ENCODE measurements at places on chromosomes 1 and 21.

DNA sequence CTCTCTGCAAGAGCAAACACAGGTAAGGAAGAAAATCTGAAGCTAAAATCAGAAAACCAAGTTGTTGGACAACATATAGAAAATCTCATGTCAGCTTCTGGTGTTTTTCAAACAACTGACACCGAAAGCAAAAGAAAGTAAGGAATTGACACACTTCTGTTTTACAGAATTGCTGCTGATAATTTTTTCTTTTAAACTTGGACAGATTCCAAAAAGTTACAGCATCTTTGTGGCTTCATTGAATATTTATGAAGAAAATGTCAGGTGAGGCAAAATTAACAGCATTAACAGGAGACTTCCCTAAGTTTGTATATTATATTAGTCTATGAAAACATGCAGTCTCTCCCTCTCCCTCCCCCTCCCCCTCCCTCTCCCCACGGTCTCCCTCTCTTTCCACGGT lies 14.9 kb upstream of the CTSS start:
- DNase-seq, result no peak

GRCh38 chr21:17660452-17660851 lies 47.8 kb upstream of the BTG3 start:
- no peak for DNase-seq

DNA sequence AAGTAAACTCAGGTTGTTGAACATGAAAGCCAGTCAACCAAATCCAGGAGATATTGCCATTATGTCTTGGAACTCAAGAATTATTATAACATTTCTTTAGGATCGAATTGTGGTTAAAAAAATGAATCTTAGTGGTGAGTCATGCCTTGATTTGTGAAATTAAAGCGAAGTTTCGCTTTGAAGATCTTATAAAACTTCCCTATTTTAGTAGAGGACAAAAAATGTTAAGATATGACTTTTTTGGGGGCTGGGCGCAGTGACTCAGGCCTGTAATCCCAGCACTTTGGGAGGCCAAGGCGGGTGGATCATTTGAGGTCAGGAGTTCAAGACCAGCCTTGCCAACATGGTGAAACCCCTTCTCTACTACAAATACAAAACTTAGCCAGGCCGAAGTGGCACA lies 39.5 kb upstream of the PTBP2 start:
- DNase-seq, result no peak

DNA sequence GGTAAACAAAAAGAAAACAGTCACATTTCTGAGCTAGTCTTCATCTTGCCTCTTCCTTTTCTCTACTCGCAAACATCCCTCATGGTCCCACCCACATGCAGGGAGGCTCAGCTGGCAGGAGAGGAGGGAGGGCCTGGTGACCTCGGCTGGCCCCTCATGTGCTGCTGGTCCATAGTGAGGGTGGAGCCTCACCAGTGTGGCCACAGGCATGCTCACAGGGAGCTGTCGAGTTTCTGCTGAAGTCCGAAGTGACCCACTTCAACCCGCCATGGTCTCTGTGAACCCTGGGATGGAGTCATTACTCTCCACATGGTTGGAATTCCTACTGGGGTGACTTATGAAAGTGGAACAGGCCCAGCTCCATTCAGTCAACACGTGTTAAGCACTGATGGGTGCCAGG lies 253.4 kb downstream of the RHOU start:
- no peak for DNase-seq

DNA sequence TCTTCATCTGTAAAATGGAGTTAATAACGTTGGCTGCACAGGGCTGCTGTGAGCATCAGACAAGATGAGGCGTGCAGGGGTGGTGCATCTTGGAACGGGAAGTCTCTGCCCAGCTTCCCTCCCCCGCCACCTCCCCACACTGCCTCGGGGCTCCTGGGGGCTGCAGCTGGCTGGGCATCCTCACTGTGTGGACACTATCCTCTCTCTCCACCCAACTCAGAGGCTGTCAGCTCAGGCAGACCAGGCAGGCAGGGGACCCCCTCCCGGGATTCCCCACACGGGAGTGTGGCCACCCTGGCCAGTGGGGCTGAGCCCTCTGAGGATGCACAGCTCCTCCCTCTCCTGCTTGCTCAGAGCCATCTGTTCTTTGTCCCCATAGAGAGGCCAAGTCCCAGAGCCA lies 122.7 kb downstream of the CCDC185 start:
- no peak for DNase-seq

DNA sequence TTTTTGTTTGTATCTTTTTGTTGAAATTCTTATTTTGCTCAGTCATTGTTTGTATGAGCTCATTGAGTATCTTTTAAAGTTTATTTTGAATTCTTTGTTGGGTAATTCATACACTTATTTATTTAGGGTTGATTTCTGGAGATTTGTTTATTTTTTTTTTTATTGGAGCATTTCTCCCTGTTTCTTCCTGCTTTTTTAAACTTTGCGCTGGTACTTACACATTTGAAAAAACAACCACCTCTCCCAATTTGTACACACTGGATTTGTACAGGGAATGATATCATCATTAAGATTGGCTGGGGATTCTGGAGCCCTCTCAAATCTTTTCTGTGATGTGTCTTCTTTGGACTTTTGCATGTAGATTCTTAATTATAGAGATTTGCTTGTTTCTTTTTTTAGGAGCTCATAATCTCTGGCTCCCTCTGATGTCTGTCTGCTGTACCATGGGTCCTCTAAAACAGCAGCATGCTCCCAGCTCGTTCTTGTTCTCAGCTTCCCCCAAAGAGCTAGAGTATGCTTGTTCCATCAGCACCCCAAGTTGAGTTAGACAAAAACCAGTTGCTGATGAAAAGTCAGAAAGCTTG lies 310.7 kb downstream of the DUSP10 start:
- DNase-seq, result no peak

DNA sequence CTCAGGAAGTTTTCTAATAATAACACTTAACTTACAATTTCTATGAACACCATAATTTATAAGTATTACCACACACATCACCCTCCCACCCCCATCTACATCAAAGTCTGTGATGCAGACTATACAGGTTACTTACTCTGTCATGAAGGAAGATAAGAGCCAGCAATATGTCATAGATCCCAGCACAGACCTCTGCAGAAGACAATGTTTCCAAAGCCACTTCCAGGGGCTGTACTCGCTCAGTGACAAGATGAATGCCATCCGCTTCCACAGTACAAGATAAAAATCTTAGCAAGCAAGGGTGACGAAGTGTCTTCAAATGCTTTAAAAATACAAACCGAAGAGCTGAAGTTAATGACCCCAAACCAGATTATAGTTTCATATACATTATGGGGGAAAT lies 15.2 kb downstream of the SCYL3 start:
- no peak for DNase-seq

GRCh38 chr1:104574620-104575019 lies 824.9 kb downstream of the AMY1C start:
- DNase-seq, result no peak

- DNase-seq, result no peak
Observed at GRCh38 chr21:46189213-46189958, 5.1 kb upstream of the SPATC1L start.

DNA sequence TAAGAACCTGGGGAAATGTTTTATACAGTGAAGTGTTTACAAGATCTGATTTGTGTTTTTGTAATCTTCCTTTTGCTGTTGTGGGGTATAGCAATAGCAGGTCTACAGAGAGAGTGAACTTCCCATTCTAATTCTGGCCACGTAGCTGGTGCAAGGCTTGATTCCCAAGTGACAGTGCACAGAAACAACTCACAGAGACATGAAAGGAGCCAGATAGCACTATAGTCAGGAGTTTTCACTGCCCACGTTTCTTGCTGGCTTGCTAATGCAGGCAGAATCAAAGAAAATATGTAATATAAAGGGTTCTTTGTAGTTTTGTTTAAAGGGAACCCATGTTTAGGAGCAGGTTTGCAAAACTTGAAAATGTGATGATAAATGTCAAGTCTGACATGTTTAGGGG lies 170.9 kb upstream of the IVNS1ABP start:
- DNase-seq, result no peak

DNA sequence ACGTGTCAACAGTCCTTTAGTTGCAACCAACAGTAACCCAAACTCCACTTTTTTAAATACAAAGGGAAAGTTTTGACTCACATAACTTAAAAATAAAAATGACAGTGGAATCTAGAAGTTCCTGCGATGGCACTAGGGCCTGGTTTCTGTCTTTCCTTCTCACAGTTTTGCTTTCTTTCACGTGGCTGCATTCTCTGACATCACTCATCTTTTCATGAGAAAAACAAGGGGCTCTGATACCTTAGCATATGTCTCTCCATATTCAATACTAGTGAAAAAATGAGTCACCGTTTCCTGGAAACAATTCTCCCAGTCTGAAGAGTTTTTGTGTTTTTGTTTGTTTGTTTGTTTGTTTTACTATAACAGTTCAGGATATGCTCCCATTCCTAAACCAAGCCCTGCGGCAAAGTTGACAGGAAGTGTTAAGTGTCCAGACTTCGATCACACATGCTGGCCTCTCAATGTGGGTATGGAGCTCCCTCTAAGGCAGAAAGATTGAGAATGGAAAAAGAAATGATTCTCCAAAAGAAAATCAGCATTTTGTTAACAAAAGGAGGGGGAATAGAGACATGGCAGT lies 483.3 kb downstream of the TTLL7 start:
- no peak for DNase-seq

DNA sequence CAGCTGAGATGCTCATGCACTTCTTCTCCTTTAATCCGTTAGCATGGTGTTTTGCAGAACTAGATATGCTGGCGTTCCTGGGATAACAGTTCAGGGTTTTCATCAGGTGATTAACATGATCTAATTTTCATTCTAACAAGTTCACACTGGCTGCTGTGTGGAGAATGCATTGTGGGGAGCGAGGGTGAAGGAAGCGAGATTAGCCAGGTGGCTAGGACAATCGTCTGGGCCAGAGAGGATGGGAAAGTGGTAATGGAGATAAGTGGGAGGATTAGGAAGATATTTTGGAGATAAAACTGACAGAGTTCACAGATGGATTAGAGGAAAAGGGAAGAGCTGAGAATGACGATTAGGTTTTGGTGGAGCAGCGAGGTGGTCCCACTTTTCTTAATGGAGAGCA lies 138.1 kb upstream of the MAGI3 start:
- DNase-seq, result no peak

DNA sequence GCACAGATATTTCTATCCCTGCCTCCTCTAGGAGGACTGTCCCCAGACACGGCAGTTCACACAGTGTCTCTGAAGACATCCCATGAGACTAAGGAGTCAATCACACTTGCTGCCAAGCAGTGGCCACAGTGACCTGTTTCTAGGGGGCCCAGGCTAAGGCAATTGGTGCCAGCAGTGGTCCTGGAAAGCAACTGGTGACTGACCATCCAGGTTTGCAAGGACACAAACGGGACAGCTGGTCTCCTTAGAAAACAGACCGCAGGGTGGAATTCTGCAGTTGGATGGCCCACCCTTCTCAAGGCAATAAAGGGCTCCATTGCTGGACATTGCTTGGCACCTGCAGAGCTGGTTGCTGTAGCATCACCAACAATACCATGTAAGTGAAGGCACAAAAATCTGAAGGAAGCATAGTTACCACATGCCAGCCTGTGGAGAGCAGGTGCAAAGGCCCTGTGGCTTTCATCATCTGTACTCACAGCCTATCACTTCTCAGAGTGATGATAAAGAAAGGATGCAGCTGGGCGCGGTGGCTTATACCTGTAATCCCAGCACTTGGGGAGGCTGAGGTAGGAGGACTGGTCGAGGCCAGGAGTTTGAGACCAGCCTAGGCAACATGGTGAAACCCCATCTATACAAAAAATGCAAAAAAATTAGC lies 81.5 kb downstream of the STUM start:
- no peak for DNase-seq

- no peak for DNase-seq
Observed at GRCh38 chr1:112083487-112083886, 94.0 kb upstream of the KCND3 start.

GRCh38 chr1:99656701-99657100 lies 10.8 kb downstream of the PALMD start:
- no peak for DNase-seq

DNA sequence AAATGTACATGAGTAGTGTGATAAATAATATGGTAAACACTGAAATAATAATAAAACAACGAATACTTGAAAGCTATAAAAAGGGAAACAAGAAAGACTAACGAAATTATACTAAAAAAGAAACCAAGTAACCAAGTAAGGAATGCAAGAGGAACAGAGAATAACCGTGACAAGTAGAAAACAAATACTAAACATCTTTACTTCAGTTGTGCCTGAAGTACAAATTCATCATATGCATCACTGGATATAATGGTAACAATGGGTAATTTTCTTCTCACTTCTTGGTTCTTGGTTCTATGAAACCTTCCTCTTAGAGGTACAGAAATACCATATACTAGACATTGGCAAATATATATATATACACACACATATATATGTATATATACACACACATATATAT lies 1093.6 kb upstream of the B3GALT2 start:
- DNase-seq, result no peak

DNA sequence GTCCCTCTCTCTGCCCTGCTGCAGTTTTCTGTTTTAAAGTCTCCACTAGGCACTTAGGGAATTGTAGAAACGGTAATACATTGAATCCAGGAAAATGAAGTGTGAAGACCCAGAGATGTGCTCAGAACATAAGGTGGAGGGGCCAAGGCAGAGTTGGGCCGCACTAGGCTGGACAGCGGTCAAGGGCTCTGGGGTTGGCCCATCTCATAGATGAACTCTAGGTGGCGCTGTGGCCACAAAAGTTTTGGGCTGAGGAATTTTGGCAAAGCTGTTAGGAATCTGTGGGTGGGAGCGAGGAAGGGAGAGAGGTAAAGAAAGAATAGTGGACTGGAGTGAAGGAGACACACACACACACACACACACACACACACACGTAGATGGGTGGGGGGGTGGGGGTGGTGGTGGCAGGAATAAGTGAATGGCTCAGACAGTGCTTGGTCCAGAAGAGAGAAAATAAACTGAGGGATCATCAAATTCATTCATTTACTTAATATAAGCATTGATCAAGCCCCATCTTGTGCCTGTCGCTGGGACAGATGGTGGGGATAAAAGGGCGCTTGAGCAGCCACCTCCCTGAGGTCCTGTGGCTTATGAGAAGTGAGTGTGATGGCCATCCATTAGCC lies 258.5 kb downstream of the TRABD2B start:
- no peak for DNase-seq

DNA sequence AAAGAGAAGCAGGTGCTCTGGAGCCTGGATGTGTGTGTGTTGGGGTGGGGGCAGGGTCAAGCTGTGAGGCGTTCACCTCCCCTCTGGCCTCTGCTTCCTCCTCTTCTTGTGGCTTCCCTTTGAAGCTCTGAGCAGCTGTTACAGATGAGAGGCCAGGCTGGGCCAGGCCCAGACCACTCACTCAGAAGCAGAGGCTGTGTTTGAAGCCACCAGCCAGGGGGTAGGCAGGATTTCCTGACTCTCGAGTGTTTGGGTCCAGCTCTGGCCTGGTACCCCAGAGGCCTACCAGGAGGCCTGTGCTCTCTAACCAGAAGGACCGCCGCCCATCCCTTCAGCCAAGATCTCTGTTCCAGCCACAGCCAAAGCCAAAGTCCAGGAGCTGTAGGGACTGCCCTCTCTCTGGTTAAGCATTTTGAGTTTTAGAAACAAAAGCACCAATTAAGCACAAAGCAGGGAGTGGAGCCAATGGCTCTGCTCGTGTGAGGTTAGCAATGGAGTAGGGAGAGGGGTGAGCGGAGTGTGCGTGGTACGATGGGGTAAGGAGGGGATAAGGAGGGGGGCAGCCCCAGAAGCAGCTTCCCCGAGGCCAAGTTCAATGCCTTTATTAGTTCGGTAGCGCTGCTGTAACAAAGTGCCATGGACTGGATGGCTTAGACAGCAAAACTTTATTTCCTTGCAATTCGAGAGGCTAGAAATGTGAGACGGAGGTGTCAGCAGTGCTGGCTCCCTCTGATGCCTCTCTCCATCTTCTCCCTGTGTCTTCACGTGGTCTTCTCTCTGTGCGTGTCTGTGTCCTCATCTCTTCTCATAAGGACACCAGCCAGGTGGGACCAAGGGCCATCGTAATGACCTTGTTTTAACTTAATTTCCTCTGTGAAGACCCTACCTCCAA lies 20.5 kb downstream of the RCSD1 start:
- no peak for DNase-seq

All from activated T-helper 1 cell treated with anti-CD3 and anti-CD28 coated beads, Interleukin-2, amount 50 U/mL, for 16 hours (primary cell).